ENCODE measurements at places on chromosomes 3 and 15.
A peak's percentile ranks its signal among the peaks of the same experiment; 100 is the strongest.

GRCh38 chr15:40003116-40003916 is 35.7 kb downstream of the SRP14 start:
- no peak for DNase-seq

DNA sequence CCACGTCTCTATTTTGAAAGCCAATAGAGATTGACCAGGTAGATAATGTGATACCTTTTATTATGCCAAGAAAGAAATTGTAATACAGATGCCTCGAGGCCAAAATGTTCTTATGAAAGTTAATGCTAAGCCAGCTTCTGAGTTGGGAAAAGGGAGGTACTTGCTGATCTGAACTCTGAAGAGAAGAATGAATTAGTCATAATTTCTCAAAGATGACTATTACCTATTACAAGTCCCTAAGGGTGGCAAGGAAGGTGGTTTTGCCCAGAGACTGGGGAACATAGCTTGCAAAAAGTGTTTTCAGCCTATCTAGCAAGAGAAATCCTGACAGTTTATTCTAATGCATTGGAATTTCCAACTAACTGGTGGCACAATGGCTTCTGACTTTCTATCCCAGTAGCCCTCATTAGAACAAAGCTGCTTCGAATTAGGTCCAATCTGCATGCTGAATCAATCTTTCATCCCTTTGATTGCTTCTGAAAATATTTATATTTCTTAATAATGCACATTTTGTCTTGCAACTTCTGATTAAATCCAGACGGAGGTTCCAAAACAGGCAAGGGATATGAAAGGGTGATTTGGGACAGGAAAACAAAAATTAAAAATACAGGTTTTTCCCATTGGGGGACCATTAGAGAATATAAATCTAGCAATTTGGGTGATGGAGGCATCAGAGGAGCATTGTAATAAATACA is 17.7 kb upstream of the NR2F2 start:
- no peak for DNase-seq

- DNase-seq, result peak; percentile 77
Observed at GRCh38 chr3:117955196-117955595, 1079.5 kb downstream of the IGSF11 start.

DNA sequence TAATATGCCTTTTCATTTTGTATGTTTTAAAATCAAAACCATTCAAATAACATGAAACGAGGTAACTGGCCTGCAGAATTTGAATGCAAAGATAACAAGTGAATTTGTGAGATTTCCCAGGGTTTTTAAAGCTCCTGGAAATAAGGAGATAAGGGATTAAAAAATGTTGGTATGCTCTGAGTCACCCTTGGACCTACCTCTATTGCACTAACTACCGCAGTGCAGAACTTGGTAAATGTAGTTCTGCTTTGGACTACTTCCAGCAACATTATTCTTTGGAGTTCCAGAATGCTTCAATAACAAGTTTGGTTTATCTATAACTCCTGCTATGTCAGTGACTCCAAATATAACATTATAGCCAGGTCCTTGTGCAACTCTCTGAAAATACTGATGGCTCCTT is 201.7 kb downstream of the GAP43 start:
- no peak for DNase-seq

- DNase-seq, result no peak
Observed at GRCh38 chr15:51497806-51498205, 124.8 kb downstream of the DMXL2 start.

DNA sequence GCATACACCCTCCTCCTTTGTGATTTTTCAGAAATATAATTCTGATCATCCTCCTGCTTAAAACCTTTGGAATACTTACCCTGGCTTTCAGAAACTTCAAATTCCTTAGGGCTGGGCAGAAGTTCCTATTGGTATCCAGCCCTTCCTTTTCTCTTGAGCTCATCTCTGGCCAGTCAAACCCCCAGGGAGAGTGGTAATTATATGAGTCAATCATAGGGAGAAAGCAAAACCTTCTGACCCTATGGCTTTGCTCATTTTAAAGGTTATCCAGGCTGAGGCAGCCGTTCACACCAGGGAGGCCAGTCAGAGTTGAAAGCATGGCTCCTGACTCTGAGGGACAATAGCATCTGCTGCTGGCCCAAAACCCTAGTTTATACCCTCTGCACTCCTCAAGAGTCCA is 23.9 kb upstream of the CTNNB1 start:
- no peak for DNase-seq

DNA sequence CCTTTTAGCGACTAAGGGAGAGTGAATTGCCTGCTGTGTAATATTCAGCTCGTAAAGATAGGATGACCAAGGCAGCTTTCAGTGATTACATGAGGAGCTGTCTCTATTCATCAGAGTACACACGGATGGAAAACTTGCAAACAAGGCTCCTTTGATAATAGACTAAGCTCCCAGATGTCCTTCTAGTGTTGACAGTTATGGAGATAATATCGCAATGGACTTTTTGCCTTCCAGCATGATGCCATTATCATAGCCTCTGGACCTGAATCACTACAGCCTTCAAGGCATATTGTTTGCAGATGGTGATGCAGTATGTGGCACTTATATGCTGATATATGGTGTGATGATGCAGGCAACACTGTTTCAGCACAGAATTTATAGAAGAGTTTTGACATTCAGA is 93.9 kb downstream of the ECT2 start:
- DNase-seq, result no peak

DNA sequence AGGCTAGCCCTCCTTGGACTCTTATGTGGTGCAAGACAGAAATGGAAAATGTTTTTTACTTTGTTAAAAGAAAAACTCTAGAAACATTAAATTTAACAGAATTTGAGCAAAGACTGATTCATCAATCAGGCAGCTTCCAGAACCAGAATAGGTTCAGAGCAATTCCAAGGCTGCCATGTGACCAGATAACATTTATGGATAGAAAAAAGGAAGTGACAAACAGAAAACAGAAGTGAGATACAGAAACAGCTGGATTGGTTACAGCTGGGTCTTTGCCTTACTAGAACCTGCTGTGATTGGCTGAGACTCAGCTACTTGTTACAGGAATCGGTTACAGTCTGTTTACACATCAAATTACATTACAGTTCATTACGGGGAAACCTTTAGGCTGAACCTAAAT is 22.5 kb upstream of the OTOL1 start:
- no peak for DNase-seq

- DNase-seq, result no peak
Observed at GRCh38 chr15:63165166-63165859, 8.0 kb upstream of the RPS27L start.

DNA sequence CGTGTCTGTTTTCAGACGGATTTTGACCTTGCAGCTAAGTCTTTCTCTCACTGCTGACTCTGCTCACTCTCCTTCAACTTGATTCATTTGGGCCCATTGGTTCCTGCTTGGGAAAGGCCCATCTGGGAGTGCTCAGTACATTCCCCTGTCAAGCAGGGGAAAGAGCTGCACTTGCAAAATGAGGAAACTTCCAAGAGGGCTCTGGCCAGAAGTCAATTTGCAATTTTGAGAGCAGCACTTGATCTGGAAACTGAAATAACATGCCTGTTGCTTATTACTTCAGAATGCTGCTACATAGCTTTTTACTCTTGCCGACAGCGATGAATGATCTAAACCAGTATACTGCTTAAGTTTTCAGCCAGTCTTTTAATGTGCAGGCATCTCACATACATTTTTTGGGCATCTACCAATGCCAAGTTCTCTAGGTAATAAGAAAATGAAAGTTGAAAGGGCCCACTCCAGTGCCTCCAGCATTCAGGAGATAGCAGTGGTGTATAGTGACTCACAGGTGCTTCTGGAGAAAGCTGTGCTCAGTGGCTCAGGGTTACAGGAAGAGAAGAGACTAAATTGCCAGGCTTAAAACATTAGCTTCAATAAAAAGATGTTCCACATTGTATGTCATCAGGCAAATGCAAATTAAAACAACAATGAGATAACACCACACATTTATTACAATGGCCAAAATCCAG is 70.1 kb upstream of the RORA start:
- no peak for DNase-seq

DNA sequence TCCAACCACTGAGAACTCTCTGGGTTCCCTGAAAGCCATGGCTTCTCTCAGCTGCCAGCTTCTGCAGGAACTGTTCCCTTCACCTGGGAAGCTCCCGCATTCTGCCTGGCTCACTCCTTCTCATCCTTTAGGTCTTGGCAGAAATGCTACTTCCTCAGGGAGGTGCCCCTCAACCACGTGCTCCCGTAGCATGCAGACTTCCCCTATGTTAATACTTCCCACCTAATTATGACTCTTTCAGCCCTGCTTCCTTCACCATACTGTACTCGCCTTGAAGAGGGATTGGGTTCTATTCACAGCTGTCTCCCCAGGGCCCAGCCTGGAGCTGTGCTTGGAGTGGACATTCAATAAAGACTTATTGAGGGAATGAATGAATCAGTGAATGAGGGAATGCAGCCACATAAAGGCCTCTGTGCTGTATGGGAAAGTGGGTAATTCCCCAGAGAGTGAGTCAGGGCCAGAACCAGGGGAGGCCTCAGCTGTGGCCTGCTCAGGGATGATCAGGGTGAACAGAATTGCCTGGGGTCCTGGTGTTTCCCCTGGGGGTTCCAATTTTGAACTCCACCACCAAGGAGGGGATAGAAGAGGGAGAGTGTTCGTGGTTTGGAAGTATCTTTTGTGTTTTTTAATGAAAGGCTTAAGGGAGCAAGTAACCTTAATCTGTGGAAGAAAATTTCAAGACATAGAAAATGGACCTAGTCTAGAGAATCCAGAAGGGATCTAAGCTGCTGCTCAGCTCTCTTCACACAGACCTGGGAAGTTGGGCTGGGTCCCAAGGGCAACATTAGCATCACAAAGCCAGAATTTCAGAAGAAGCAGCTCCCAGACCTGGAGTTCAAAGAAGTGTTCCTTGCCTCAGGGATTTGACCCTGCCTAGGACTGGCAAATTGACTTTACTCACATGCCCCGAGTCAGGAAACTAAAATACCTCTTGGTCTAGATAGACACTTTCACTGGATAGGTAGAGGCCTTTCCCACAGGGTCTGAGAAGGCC is 14.6 kb upstream of the FAM107A start:
- no peak for DNase-seq

- no peak for DNase-seq
Observed at GRCh38 chr3:188449421-188449820, 295.5 kb downstream of the LPP start.

DNA sequence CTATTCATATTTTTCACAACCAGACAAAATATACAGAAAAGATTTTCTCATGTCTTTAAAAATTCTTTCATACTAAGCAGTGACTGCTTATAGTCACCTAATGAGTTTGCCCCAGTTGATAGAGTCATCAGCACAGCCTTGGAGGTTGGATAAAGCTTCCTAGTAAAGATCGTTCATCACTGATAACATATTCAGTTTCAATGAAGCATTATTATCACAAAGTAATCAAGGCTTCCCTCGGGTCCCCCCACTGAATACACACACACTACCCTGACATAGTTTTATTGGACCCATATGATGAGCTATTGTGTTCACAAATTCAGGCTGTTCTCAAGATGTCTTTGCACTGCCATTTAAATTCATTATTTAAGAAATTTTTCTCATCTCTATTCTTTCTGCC is 297.8 kb downstream of the KCNH8 start:
- DNase-seq, result no peak

- DNase-seq, result no peak
Observed at GRCh38 chr3:120039642-120040610, 54.3 kb downstream of the GSK3B start.

DNA sequence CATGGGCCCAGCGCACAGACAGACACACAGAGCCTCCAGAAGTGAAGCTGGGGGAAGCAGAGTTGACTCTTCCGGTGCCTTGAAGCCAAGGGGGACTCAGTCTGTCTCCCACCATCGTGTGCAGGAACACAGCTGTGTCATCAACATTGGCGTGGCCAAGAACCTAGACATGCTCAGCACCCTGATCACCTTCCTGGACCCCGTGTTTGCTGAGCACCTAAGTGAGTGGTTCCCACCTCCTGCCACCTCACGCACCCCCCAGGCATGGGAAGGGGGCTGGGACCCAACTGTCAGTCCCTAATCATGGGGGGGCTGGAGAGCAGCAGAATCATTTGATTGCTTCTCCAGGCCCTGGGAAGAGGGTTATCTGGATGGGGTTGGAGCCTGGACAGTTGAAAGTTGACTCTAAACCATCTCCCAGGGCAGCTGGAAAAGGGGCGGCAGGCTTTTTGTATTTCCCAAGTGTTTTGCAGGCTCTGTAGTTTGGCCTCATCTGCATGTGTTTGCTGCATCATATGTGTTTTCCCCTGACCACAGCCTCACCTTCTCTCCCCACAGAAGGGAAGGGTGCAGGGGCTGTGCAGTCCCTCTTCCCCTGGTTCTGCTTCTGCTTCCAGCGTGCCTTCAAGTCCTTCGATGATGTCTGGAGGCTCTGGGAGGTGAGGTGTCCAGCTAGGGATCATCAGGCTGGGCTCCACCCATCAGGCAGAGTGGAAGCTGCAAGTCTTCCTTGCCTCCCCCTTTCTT is 12.8 kb downstream of the TBC1D21 start:
- DNase-seq, result no peak

- no peak for DNase-seq
Observed at GRCh38 chr3:39216176-39216790, 23.9 kb upstream of the XIRP1 start.

- DNase-seq, result peak; percentile 47
Observed at GRCh38 chr3:27360113-27361078, 8.8 kb downstream of the NEK10 start.

DNA sequence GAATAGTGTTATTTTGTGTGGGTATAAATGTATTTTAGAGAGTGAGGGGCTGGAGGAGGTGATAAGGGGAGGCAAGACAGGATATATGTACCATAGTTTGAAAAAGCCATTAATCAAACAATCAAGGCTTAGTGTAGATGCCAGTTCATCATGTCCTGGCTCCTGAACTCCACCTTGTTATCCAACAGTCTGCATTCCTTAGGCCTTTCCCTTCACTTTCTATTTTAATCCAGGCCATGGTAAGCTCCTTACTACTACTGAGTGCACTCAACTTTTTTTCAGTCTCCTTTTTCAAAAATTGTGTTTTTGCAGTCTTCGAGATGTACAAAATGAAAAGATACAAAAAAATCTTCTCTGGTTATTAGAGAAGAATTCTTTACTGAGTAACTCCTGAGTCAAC is 700.5 kb upstream of the NAALADL2 start:
- DNase-seq, result no peak

DNA sequence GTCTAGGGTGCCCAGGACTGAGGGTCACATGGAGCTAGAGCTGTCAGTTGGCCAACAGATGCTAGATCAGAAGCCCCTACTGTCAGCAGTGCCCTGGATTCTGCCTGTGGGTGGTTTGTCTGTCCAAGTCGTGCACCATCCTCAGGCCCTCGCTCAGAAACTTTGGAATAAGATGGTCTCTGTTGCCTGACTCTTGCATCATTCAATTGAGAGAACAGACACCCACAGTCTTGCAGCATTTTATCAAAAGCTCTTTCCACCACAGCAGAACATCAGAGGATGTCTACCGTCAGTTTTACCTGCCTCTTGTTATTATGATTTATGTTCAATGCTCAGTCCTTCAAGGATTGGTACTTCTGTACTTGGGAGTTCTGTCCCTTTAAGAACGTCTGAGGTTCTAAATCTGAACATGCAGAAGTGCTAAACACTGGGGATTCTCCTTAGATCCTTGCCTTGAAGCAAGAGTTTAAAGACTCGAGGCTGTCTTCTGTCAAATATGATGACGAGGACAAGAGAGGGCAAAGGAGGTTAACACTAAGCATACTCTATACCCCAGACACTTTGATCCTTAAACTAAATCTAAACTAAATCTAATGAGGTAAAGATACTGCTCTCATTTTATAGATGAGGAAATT is 4.8 kb downstream of the AQP9 start:
- no peak for DNase-seq

- DNase-seq, result no peak
Observed at GRCh38 chr3:71226565-71227269, 356.8 kb downstream of the FOXP1 start.

- DNase-seq, result peak; percentile 62
Observed at GRCh38 chr3:15557511-15557946, 36.0 kb upstream of the COLQ start.

- no peak for DNase-seq
Observed at GRCh38 chr3:15936312-15936711, 138.5 kb upstream of the ANKRD28 start.

Measured in NCI-H1092 treated with DMSO at 0.1 percent for 48 hours (cell line).